PC-3 (cell line): ENCODE measurements at places on chromosomes 6 and 20. TPM values are rescaled to one million over a fixed set of nuclear protein-coding genes. Genes with fewer than 3 reads are reported as not detected.

SEMG1 gene
- not detected in 2 replicates for total RNA-seq

BANF2 gene
- not detected in 2 replicates for total RNA-seq

NRN1 gene
- not detected in 2 replicates for total RNA-seq

HLA-DRB1 gene
- not detected in 2 replicates for total RNA-seq

DNA sequence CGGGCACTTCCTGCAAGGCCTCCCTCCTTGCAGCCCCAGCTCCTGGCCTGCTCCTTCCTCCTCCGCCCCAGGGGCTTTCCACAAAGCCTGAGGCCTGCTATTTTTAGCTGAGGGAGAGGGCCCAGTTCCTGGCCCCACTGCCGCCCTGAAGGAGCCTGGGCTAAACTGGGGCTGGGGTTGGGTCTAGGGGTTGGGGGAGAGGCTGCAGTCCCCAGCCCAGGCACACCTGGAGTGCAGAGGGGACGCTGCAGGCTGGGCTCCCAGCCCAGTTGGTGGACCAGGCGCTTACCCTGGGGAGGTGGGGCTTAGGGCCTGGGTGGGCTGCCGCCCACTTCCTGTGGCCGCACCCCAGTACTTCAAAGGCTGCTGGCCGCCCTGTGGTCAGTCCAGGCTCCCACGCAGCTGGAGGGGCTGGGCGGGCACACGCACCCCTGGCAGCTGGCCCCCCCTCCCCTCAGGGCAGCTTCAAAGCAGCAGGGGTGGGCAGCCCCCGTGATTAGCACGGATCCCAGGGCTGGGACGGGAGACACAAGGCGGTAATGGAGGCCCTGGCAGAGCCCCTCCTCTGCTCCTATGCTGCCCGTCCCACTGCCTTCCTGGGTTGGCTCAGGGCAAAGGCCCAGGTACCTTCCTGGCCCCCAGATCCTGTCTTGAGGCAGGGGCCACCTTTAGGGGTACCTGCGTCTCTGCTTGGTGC, 7.1 kb upstream of the ABHD16B start:
- no peak for DNase-seq

- DNase-seq: no peak
These were observed at the start of gene LY6G5B for GRCh38 chr6:31669676-31670075. TSS of gene LY6G5B (plus strand) at chr6:31669976. CDS start at chr6:31670951, 975 bp downstream.

DNA sequence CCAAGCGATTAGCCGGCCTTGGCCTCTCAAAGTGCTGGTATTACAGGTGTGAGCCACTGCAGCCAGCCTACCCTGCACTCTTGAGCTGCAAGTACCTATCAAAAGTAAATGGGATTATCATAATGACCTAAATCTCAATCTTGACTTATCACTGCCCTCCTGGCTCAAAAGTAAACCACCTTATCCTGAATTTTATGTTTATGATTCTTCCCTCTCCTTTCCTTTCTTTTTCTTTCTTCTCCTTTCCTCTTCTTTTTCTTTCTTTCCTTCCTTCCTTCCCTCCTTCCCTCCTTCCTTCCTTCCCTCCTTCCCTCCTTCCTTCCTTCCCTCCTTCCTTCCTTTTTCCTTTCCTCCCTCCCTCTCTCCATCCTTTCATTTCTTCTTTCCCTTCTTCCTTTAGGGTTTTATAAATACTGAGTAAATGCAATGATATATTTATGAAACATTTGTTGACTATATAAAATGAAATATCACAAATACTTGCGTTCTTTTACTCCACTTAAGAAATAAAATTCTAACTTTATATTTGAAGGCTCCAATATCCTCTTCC, 21.0 kb downstream of the SPATS1 start:
- no peak for DNase-seq

- DNase-seq: no peak
These were observed 183.3 kb downstream of the NKAIN2 start for GRCh38 chr6:123986938-123987337.

DNA sequence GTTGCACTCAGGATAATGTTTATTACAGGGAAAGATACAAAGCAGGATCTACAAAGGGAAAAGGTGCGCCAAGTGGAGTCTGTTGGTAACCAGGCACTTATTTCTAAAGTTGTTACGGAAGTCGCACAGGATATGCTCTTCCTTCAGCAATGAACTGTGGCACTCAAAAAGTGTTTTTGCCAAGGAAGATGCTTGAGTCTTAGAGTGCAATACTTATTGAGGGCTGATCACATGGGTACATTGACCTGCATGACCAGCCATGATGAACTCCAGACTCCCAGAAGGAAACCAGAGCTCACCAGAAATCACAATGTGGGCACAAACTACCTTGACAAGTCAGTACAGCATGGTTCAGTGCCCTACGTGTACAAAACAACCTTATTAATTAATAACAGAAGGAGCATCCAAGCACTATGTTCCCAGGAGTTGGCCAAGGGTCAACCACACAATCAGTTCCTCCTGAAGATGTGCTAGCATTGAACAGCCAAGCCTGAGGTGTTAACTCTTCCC, 270.7 kb upstream of the TFAP2D start:
- DNase-seq: no peak

GRCh38 chr20:49595811-49596561, 28.0 kb upstream of the PTGIS start:
- DNase-seq: no peak

DNA sequence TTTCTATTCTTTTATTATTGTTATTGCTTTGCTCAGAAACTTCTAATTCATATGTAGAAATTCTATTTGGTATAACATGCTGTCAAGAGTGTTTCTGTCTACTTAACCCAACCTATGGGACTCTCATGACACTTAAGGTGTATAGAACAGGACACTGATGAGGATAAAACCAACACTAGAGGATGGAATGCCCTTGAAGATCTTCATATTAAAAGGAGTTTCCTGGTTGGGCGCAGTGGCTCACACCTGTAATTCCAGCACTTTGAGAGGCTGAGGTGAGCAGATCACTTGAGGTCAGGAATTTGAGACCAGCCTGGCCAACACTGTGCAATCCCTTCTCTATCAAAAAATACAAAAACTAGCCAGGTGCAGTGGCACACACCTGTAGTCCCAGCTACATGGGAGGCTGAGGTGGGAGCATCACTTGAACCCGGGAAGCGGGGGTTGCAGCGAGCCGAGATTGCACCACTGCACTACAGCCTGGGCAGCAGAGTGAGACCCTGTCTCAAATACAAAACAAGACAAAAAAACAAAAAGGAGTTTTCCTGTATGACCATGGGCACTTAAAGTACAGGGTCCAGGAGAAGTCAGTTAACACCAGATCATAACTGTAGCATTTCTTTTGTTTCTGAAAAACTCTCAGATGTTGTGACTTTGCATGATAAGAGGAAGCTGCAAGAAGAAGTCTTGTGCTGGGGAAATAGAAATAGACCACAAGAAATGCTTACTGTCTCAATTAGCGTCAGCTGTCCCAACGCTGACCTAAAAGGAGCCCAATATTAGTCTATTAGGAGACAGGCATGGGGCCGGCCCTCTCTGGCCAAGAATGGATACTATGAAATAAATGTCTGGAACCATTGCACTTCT, 38.9 kb upstream of the CD2AP start:
- no peak for DNase-seq

DNA sequence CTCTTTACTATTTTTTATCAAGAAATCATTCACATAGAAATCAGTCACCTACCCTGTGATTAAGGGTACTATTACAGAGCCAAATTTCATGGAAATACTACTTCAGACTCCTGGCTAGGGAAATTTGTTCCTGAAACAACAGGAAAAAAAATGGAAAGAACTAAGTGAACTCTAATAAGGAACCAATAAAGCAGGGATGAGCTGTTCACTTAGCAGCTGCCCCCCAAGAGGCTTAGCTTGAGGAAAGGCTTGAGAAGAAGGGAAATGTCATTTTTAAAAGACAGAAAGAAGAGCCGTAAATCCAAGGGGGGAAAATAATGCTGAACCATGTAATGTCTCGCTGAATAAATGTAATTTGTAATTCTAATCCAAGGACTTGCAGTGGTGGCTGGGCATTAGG, 88.8 kb downstream of the COL21A1 start:
- no peak for DNase-seq
